ENCODE measurements at places on chromosomes 4 and X. TPM values are rescaled to one million over a fixed set of nuclear protein-coding genes. Genes with fewer than 3 reads are reported as not detected.
A peak's percentile ranks its signal among the peaks of the same experiment; 100 is the strongest.

Gene ANKRD17
- total RNA-seq, result 31.6 TPM

- no peak for DNase-seq
Measured at GRCh38 chr4:3176367-3177229, 72.4 kb upstream of the MSANTD1 start.

Gene STAP1
- not detected for total RNA-seq

DNA sequence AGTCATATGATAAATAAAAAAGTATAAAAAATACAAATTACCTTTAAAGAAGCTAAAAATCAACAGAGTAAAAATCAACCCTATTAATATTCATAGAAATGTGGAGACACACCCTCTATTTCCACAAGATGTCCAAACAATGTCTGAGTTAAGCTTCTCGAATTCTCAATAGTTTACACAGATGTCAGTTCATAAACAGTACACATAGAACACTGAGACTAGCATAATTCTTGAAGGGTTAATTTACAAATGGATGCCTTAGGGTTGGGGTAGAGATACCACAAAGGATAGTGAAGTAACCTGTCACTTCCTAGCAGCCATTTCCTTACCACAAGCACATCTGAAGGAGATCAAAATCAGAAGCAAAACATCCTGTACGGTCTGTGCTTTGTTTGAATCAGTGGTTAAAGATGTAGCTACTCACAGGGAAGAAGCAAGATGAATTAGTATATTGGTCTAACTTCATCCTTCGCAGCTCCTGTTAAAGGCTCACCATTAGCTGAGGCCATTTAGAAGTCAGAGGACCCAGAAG lies 2393.9 kb downstream of the ARAP2 start:
- peak; percentile 17 for DNase-seq

DNA sequence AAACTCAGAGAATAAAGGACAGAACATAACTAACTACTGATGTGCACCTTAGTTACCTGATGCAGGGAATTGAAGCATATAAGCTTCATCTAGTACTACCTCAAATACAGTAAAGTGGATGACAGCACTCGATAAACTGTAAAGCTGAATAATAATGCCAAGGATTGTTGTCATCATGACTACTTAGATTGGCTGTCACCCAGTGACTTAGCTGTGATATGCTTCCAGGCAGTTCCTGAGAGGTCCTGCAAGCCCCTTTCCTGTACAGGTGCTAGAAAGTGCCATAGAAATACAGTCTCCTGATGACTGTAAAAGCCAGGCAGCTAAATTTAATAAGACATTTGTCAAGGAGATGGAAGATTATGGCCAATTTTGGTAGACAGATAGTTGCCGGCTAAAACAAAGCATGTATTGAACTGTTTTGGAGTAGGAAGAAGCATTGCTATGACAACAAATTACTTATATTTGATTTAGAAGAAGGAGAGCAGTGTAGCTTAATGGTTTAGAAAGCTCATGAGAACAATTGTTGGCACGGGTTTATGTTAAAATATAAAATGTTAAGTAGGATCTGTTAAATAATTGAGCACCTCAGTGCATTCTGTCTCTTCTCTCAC lies 29.7 kb downstream of the TMEM164 start:
- DNase-seq, result no peak

GRCh38 chr4:13476915-13477314 lies 7.2 kb downstream of the RAB28 start:
- peak; percentile 84 for DNase-seq

GRCh38 chr4:120291541-120291940 lies 224.9 kb upstream of the MAD2L1 start:
- DNase-seq, result no peak

GRCh38 chr4:138086611-138087041 lies 155.5 kb downstream of the SLC7A11 start:
- DNase-seq, result no peak

Gene TENM3
- 110 TPM for total RNA-seq

Gene CFI
- total RNA-seq, result 202 TPM

- no peak for DNase-seq
Measured at GRCh38 chr4:142278663-142279062, 567.4 kb downstream of the INPP4B start.

Gene CC2D2A
- total RNA-seq, result 16.3 TPM

DNA sequence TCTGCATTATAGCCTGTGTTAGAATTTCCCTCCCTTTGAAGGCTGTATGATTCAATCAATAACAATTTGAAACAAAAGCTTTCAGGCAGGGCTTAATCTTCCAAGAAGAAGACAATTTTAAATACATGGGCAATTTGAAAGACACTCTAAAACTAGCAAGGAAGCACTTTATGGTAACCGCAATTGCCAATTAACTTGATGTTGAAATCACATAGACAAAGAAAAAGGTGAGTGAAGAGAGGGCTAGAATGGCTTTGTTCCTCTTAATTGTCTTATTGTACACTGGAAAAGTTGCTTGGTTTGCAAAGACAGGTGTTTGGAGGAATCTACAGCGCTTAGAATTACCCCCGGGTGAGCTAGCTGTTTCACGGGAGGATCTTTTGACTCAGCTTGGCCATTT lies 74.4 kb upstream of the PRKX start:
- no peak for DNase-seq

GRCh38 chr4:105633241-105633640 lies 75.2 kb downstream of the INTS12 start:
- DNase-seq, result no peak

DNA sequence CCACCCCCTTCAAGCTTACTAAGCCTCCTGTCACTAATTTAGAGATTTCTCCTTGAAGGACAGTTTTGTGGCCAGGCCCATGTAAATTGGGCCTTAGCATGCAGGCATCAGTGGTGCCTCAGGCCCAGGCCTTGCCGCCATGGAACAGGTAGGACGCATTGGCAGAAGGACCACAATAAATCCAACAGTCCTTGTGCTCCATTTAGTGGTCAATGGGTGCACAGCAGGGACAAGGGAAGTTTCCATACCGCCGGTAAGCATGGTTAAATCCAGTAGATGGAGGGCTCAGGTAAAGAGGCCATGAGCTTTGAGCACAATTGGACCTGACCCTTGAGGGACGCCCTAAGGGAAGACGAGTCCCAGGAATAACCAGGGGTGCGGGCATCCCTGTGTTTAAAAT lies 97.3 kb downstream of the UGT2B28 start:
- no peak for DNase-seq

Gene GUCY1A1
- 3.1 TPM for total RNA-seq

- no peak for DNase-seq
Measured at GRCh38 chr4:184444215-184444952, 30.0 kb downstream of the IRF2 start.

GRCh38 chr4:88503344-88503743 lies 20.2 kb downstream of the PYURF start:
- no peak for DNase-seq

GRCh38 chr4:172819353-172819752 lies 349.3 kb upstream of the GALNT7 start:
- DNase-seq, result no peak

DNA sequence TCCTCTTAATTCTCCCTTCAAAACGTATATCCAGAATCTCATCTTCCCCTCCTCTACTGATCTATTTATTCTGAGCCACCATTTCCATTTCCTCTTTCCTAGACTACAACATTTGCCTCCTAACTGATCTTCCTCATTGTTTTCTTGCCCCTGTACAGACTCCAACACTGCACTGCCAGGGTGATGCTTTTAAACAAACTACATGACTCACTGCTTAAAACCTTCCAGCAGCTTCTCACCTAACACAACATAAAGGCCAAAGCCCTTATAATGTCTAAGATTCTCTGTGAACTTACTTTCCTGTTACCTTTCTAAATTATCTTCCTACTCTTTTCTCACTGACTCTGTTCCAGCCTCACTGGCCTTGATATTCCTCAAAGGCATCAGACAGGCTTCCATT lies 161.0 kb upstream of the HS3ST1 start:
- DNase-seq, result peak; percentile 39

Gene APOOL
- 14.2 TPM for total RNA-seq

- DNase-seq, result no peak
Measured at GRCh38 chr4:2040391-2041238, 18.5 kb upstream of the NAT8L start.

Gene FGB
- 1.2 TPM for total RNA-seq

- DNase-seq, result no peak
Measured at GRCh38 chr4:165953181-165953580, 80.1 kb downstream of the TLL1 start.

DNA sequence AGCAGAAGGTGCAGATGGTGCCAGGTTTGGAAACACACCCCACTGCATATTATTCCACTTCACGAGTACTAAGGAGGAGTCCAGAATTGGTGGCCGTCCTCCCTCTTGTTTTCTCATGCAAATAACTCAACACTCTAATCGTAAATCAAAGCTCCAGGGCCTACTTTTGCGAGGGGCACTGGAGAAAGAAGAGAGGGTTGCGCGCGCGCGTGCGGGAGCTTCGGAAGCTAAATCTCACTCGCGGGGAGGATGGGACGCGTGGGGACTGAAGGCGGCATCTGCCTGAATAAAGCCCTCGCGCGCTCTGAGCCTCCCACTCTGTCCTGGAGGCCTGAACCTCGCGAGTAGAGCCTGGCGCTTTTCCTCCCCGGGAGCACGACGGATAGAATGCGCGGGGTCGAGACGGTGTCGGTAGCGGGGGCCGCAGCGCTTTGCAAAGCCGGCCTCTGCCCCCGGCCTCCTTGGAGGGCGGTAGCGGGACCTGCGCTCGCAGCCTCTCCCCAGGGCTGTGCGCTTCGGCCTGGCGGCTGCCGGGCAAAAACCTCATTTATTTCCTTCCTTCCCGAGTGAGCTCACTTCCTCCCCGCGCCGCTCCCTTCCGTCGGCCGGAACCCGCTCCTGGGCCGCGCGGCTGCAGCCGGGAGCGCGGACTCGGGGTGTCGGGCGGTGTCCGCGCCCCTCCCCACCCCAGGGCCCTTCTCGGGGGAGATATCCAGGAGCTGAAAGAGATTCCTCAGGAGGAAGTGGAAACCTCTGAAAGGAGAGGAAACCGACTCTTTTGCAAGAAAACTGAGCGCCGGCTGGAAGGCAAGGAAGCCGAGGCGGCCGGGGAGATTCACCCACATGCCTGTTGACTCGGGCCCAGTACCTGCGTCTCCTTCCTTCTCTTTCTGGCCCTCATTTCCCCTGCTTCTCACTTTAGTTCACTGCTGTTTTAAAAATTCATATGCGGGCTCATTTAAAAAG lies 20.7 kb downstream of the HAND2 start:
- DNase-seq, result no peak

Gene XKRX
- total RNA-seq, result 0.39 TPM

- no peak for DNase-seq
Measured at GRCh38 chr4:114444211-114444610, 154.4 kb upstream of the UGT8 start.

Gene MECP2
- 24.9 TPM for total RNA-seq

Gene F9
- total RNA-seq, result not detected

Gene N4BP2
- total RNA-seq, result 2.1 TPM

Gene PF4V1
- not detected for total RNA-seq

- no peak for DNase-seq
Measured at GRCh38 chrX:20001588-20001987, 10.7 kb upstream of the BCLAF3 start.

- no peak for DNase-seq
Measured at GRCh38 chr4:111781611-111782010, 363.6 kb upstream of the FAM241A start.

Gene XAGE2
- not detected for total RNA-seq

DNA sequence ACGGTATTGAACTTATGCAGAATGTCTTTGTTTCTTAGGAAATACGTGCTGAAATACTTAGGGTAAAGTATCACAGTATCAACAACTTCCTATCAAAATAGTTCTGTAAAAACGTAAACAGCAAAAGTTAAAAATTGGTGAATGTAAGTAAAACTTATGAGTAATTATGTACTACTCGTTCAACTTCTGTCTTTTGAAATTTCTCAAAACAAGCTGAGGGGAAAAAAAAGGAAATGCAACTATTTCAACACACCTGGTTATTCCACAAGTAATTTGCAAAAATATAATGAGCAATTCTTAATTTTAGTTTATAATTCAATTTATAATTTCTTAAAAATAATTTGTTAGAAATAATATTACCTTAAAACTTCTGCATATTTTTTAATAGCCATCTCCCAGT lies 8.3 kb downstream of the PPID start:
- no peak for DNase-seq

- no peak for DNase-seq
Measured at GRCh38 chr4:55363691-55364351, 17.8 kb downstream of the SRD5A3 start.

Gene SLC4A4
- total RNA-seq, result 3.4 TPM

DNA sequence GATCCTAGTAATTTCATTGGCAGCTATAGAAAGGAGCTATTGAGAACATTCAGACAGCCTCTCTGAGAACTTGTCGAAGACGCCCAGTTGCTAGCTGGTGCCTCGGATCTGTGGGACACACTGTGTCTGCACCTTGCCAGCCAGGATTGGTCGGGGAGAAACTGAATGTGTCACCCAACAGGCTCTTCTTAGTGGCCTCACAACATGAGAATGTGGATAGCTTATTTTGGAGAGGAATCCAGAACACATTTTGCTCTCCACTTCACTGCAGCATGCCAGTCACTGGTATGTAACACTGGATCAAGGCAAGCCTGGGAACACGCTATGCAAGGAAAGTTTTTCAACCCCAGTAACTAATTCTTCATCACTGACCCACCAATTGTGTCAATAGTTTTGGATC lies 89.5 kb upstream of the TRPC3 start:
- no peak for DNase-seq

Gene OTC
- total RNA-seq, result not detected

- no peak for DNase-seq
Measured at GRCh38 chr4:148089624-148090023, 352.6 kb downstream of the NR3C2 start.
